ENCODE measurements at places on chromosomes 2 and 18.

- no peak overlapping the region for H3K27ac ChIP-seq
- no peaks in the 10 kb centered on the region for H3K4me1 ChIP-seq
- no peaks in the 10 kb centered on the region for H3K36me3 ChIP-seq
- no peaks in the 10 kb centered on the region for H3K27me3 ChIP-seq
Measured at GRCh38 chr2:19312949-19313348, 45.5 kb downstream of the OSR1 start.

DNA sequence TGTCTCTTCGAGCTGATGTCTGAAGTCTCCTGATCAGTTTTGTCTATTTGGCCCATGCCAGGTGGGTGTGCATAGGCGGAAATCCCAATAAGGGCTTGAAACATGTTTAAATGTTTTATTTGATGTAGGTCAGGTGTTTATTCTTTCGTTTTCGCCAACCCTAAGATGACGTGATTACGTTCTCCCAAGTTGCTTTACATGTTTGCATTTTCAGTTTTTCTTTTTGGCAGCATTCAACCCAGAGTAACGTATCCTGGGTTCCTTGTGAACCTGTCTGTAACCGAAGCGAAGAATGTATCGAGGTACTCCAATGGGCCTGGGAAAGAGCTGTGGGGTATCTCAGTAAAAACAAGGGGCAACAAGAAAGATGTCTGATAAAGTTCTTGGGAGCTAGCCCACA is 3.1 kb downstream of the ALPK2 start:
- no peak overlapping the region for H3K27ac ChIP-seq
- no peaks in the 10 kb centered on the region for H3K27me3 ChIP-seq
- no peaks in the 10 kb centered on the region for H3K4me1 ChIP-seq
- H3K4me3 ChIP-seq: no peak overlapping the region

DNA sequence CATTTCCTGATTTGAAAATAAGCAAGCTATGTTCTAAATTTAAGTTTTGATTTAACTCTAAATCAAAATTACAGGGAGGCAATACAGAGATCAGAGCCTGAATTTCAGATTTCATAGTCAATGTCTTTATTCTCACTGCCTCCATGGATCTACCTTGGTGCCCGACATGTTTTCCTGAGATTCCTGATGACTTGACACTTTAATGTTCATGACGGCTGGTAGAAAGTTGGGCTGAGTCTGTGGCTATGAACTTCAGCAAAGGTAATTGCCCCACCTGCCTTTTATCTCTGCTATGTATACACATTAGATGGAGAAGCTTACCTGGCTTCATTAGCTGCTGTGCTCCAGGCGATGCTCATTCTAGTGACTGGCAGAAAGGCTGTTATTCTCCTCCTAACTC is 1390.5 kb upstream of the CELF4 start:
- peaks cover 14% of the 10 kb centered on the region for H3K27me3 ChIP-seq
- no peaks in the 10 kb centered on the region for H3K4me1 ChIP-seq
- no peaks in the 10 kb centered on the region for H3K36me3 ChIP-seq
- no peak overlapping the region for H3K27ac ChIP-seq
- no peak overlapping the region for H3K4me3 ChIP-seq

DNA sequence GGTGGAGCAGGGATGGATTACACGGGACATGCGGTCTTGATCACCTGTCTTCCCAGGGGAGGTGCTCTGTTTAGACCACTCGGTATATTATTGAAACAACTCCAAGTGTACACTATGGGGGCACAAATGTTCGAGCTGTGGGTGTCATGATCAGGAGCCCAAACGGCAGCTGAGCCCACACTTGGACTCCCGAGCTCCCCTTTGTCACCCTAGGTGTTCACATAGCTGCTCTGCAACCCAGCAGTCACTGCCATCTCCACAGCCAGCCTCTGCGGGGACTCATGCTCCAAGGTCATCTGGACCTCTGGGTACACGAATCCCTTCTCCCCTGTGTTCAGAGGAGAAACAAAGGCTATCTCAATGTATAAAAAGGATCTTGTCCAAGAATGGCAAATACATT is 46.0 kb downstream of the CAPN13 start:
- peaks cover 52% of the 10 kb centered on the region for H3K27me3 ChIP-seq
- ATAC-seq: no peak
- H3K4me3 ChIP-seq: no peak overlapping the region
- no peaks in the 10 kb centered on the region for H3K4me1 ChIP-seq

DNA sequence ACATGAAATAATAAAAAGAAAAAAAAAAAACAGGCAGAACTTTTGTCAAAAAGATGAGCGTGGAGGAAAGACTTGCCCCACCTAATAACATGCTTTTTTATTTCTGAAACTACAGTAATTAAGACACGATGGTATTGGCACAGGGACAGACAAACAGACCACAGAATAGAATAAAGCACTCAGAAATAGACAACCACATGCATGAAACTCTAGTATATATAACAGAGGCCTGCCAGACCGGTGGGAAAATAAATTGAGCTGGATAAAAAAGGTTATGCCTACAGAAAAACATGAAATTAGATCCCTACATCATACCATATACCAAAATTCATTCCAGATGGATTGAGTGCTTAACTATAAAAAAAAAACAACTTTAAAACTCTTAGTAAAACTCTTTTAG is 163.1 kb downstream of the NRP2 start:
- H3K4me1 ChIP-seq: peaks cover 6% of the 10 kb centered on the region
- peaks cover 15% of the 10 kb centered on the region for H3K27me3 ChIP-seq
- no peak for ATAC-seq
- H3K36me3 ChIP-seq: no peaks in the 10 kb centered on the region
- no peak overlapping the region for H3K4me3 ChIP-seq

DNA sequence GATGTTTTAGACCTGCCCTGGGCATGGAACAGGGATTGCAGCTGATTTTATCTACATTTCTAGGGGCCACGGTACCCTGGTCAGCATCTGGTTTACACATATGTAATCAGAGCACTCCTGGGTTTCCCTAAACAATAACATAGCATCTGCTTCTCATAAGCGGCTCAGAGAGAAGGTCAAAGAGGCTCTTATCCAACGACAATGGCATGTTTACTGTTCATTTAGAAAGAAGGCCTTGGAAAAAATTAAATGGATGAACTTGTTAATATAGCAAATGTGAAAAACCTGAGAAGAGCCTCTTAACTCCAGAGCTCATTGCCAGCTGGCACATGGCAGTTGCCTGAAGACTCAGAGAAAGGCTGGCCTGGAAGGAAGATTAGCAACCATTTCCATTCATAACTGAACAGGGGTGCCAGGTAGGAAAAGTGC is 202.8 kb upstream of the THUMPD2 start:
- ATAC-seq: no peak
- H3K27me3 ChIP-seq: no peaks in the 10 kb centered on the region
- H3K27ac ChIP-seq: no peak overlapping the region
- H3K36me3 ChIP-seq: no peaks in the 10 kb centered on the region

DNA sequence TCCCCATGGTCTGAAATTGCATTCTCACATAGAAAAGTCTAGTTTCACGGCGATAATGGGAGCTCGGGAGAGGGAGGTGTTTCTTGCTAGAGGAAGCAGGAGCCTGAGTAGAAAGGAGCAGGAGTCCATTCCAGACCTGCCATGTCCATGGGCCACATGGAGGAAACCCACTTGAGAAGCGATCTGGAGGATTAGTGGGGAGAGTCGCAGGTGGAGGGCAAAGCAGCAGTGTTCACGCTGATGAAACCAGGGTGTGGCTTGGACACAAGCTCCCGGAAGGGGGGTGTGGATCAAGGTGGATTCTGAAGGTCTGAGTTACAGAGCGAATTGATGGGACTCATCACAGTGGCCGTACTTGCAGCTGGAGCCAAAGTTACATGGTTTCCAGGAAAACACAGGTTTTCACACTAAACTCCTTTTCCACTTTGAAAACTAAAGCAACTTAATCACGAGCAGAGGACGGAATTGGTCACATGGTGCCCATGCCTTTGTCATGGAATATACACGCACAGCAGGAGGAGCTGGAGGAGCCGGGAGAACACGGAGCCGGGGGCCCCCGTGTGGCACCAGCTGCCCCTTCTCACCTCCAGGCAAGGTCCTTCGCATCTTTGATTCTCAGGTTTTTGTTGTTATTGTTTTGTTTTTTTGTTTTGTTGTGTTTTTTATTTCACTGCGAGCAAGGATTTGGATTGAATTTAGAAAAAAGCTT is 255.1 kb upstream of the MYT1L start:
- H3K27ac ChIP-seq: no peak overlapping the region
- peaks cover 10% of the 10 kb centered on the region for H3K27me3 ChIP-seq
- no peak overlapping the region for H3K4me3 ChIP-seq
- H3K4me1 ChIP-seq: no peaks in the 10 kb centered on the region

GRCh38 chr2:203908797-203909185 is 27.8 kb upstream of the ICOS start:
- no peak overlapping the region for H3K4me3 ChIP-seq
- no peak for ATAC-seq
- H3K27me3 ChIP-seq: peaks cover 13% of the 10 kb centered on the region
- no peaks in the 10 kb centered on the region for H3K36me3 ChIP-seq
- peaks cover 11% of the 10 kb centered on the region for H3K4me1 ChIP-seq
